ENCODE measurements at places on chromosomes 12 and 14.

- DNase-seq: peak; percentile 40
Measured at GRCh38 chr14:20624495-20625070, 16.9 kb downstream of the OR6S1 start.

GRCh38 chr14:58088961-58089360 lies 63.1 kb downstream of the ARMH4 start:
- DNase-seq: no peak

DNA sequence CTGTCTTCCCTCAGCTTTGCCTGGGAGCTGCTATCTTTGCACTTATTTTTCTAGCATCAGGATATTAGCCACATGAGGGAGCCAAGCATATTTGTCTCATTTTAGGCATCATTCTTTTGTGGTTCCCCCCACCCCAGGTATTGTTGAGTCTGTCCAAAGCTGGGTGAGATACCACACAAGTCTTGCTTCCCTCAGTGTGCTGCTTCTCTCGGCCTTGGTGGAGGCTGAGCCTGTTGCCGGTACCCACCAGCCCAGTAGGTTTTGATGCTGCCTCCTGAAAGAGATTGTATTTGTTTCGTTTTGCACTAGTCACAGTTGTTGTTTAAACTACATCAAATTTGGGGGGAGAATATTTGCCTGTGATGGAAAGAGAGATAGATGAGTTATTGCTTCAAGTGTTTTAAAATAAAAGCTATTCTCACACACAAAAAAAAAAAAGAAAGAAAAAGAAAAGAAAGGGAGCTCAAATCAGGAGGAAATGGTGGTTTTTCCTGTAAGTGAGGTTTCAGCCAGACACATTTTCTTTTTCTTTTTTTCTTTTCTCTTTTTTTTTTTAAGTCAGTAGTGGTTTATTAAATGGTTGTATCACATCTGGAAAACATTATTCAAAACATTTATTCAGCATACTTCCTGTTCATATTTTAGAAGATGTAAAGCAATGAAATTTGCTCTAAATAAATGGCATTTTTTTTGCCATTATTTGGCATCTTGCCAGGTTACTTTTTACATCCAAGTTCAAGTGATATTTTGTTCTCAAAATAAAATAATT lies 58.5 kb downstream of the SLC4A8 start:
- no peak for DNase-seq

GRCh38 chr12:16370096-16370495 lies 22.7 kb downstream of the MGST1 start:
- no peak for DNase-seq

DNA sequence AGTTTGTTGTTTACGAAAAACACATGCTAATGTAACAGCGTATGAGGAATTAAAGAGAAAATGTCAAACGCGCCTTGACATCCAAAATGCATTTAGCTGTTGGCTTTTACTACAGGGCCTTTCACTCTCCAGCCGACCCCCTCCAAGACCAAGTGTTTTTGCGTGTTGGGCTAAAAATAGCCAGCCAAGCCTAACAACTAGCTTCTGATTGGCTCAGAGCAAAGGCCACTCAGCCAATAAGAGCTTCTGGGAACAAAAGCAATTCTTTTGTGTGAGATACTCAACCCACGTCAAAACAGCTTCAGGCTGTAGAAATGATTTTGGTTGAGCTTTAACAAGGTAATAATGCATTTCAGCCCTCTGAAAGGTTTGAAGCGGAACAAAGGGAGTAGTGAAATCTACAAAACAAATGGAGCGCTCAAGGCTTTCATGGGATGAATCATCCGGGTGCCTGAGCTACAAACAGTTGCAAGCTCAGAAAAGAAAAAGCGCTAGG lies 198.7 kb upstream of the DCN start:
- DNase-seq: no peak

GRCh38 chr14:72675126-72675525 lies 218.8 kb downstream of the DPF3 start:
- no peak for DNase-seq

GRCh38 chr14:69539631-69540410 lies 34.9 kb downstream of the CCDC177 start:
- DNase-seq: no peak

GRCh38 chr14:63949696-63950095 lies 96.9 kb downstream of the SYNE2 start:
- DNase-seq: no peak

DNA sequence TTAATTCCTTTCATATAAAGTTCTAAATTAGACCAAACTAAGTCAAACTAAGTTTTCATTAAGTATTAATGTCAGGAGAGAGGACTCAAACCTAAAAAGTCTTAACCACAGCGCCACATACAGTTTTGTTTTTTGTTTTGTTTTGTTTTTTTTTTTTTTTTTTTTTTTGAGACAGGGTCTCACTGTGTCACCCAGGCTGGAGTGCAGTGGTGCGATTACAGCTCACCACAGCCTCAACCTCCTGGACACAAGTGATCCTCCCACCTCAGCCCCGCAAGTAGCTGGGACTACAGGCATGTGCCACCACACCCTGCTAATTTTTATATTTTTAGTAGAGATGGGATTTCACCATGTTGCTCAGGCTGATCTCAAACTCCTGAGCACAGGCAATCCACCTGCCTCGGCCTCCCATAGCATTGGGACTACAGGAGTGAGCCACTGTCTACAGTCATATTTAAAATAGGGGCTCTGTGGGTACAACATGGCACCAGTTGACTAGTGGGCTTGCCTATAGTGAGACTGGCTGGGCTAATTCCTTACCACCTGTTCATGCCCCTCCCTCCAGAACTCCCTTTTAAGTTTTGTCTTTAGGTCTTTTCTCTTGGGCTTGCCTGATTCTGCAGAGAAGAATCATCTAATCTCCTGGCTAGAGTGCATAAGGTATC lies 110.2 kb downstream of the PPP2R5E start:
- DNase-seq: no peak

DNA sequence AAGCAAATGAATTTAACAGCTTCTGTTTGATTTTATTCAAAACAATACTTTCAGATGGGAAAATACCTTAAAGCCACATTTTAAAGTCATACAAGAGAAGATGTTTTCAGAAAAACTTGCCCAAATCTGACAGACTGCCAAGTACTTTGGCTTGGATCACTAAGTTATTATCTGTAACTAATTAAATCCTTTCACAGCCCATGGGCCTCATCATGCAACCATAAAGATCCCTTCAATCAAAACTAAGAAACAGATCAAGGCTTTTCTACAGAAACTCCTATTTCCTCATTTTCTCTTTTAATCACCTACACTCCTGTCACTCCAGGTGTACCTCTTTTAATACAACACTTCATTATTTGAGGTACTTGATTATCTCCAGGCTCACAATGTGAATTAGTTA lies 28.1 kb downstream of the BLTP3B start:
- DNase-seq: no peak

DNA sequence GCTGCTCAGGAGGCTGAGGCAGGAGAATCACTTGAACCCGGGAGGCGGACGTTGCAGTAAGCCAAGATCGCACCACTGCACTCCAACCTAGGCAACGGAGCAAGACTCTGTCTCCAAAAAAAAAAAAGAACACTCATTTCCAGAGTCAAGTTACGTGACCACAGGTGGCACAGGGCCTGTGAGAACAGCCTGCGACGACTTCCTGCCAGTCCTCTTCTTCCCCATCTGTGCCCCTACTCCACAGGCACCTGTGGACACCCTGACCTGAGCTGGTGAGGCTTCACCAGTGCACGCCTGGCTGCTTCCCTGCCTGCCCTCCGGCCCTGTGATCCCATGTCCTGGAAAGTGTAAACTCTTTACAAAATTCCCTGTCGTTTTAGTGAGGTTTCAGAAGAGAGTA lies 77.7 kb downstream of the PPP2R5C start:
- DNase-seq: no peak

DNA sequence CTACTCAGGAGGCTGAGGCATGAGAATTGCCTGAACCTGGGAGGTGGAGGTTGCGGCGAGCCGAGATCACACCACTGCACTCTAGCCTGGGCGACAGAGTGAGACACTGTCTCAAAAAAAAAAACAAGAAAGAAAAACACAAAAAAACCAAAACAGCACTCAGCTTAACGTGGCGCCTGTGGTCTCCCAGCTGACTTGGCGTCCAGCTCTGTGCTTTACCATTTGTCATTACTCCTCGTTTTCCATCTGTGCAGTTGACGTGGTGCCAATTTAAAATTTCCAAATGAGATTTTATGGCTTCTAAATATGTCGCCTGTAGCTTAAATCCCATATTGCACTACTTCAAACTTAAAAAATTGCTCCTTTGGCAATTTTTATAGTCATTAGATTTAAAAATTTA lies 2.0 kb downstream of the MGP start:
- DNase-seq: no peak

DNA sequence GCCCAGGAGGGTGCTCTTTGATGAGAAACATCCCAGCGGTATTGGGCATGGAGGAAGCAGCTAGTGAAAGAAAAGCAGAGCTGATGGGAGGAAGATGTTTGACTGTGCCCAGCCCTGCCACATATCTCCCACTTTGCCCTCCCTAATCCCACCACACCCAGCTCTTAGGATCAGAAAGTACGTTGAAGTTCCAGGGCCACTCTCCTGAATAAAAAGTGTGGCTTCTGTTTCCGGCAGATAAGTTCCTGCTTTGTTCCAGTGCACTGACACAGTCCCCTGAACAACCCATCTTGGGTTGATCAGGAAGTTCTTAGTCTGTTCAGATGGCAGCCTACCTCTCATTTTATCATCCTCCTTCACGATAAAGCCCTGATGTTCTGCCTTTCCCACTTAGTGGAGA lies 16.5 kb downstream of the TPCN1 start:
- DNase-seq: no peak

DNA sequence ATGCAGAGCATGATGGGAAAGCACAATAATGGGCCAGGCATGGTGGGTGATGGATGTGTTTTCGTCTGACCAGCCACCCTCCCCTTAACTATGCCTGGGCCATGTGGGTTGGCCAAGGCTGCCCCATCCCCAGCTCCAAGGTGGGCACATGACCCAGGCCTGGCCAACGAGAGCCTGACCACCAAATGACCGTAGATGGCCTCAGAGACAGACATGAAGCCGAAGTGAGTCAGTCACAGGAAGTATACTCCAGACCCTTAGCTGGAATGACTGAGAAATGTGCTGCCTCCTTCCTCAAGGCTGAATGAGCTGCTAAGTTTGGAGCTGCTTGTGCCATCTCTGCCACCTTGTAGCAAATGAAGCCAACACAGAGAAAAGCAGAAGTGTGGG lies 233.6 kb downstream of the BCL11B start:
- DNase-seq: no peak

GRCh38 chr14:46432516-46432915 lies 219.1 kb downstream of the RPL10L start:
- no peak for DNase-seq

GRCh38 chr12:57087010-57087690 lies 1.8 kb upstream of the NAB2 start:
- peak; percentile 85 for DNase-seq

DNA sequence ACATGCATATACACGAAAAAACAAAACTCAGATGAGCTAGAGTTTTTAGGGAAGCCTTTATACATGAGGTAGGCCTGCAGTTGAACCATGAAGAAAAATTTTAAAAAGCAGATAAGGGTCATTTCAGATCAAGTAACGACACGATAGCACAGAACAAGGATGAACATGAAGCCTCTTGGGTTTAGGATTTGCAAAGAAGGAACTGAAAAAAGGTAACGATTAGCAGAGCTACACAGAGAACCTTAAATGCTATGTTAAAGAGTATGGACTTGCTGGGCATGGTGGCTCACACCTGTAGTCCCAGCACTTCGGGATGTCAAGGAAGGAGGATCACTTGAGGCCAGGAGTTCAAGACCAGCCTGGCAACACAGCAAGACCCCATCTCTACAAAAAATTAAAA lies 96.1 kb upstream of the HECTD1 start:
- no peak for DNase-seq

- no peak for DNase-seq
Measured at GRCh38 chr12:130281153-130281799, 56.4 kb upstream of the PIWIL1 start.

DNA sequence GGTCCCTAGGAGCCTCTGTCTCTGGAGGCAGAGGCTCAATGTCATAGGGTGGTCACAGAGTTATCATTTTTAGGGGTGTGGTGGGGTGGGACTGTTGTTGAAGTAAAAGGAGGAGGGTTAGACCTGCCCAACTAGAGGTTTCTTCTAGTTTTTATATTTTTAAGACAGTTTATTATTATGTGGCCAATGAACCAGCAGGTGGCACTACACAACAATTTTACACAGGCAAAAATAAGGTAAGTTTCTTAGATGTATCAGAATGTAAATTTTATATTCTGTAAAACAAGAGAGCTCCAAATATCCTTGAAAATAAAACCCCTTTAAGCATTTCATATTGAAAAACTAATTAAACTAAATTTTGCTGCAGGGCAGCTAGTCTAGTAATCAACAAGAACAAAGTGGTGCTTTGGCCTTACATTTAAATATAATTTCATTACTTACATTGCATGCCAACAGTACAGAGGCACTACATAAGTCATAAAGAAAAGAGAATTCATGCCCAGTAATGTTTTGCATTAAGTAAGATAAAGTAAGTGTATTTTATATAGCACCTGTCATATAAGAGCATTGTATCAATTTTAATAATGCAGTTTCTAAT lies 22.2 kb upstream of the OVCH1 start:
- no peak for DNase-seq

DNA sequence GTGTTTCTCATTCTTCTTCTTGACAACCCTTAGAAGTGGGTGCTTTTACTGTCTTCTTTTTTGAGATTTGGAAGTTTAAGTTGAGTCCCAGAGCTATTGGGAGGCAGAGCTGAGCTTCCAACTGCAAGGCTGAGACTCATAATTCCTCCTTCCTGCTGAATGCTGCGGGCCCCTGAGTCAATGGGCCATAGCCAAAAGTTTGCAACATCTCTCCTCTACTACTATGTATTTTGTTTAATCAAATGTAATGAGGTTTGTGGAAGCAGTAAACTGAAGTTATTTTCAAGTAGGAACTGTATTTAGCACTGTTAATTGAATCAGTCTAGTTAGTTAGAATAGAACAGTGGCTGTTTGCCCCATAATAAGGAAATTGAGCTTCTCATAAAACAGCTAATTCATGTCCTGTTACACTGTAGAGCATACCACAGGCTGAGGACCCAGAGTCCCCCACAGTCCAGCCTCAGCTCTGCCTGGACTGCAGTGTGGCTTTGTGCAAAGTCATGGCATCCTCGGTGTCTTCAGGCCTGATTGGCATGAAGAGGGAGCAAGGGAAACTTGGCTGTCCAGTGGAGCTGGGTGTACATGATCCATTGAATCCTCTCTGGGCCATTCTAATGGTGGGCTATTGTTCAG lies 631.7 kb downstream of the VRK1 start:
- DNase-seq: no peak

DNA sequence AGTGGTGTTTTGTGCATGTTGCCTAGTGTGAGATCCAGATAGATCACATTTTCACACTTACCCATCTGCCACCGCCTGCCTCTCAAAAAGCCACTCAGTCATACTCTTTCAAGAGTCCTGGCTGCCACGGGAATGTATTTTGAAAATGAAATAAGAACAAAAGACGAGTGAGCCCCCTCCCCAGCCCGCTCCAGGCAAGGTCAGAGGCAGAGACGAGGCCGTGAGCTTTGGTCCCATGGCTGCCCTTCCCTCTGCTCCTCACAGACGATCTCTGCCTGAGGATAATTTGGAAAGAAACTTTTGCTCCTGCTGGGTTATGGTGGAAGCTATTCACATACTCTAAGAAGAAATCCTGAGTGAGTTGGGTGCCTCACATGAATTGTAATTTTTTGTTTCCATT lies 924.3 kb downstream of the BCL11B start:
- no peak for DNase-seq

All from activated effector memory CD4-positive, alpha-beta T cell treated with Interleukin-2 at 50 U/mL for 16 hours (primary cell).